ENCODE measurements at places on chromosomes 5 and 9.

DNA sequence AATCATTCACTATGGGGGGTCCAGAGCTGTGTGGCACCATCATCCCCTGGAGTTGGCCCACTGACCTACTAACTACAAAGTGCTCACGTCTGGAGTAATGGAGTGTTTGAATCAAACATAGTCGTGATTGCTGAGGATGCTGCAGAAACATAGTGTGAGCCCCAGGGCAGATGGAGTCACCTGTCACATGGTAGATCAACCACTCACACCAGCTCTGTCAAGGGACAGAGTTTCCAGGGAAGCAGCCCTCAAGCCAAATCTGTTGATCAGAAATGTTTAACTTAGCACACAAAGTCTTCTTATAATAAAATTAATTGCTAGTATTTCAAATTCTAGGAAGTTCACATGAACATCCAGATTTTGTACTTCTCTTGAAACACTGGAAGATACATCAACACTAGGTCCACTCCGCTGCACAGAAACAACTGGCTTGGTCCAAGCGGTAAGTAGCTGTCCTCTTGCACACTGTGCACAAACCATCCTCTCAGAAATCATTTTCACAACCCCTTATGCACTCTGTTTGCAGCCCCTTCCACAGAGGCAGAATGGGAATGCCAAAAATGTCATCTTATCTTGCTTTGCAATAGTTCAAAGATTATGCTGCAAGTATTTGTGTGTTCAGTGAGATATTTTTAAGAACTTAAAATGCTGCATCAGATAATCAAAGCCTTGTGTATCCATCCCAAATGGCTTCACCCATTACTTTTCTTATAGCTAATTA is 191.0 kb downstream of the EPB41L4A start:
- no peak for DNase-seq

DNA sequence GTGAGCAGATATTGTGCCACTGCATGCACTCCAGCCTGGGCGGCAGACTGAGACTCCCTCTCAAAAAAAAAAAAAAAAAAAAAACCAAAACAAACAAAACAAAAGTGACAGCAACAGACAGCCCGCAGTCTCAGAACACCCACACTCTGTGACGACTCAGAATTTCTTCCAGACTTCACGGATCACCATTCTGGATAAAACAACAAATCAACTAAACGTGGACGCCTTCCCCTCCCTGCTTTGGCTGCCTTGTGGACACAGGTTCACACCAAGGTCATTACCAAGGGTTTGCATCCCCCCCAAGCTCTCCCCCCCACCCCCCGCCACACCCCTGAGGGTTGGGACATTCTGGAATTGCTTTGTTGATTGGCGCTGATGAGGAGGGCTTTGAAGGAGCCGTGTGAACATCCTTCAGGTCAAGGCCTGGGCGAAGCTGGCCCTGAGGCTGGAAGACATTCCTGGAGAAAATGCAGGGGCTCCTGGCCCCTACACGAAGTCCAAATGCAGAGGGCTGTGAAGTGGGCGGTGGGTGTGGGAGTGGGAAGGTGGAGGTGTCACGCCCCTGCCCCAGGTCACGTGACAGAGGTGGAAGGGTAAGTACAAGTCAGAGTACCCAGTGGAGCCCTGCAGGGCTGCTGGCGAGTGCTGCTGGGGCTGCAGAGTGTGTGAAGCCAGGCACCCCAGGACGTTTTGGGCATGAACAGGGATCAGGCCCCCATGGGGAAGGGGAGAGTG is 10.1 kb downstream of the LCN10 start:
- no peak for DNase-seq

DNA sequence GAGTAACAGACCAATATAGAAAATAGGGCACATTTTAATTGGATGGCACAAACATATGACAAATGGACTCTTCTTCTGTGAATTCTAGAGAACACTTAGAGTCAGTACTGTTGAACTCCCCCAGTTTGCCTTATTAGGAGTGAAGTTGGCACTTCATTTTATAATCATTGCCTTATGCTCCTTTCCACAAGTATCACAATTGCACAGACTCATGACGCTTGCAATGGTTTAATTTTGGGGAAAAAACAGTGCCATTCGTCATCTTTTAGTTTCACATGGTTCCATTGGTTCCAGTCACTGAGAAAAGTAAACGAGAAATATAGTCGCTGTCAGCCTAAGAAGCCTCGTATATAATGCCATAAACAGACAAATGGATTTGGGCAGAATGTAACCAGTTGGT is 71.2 kb downstream of the LURAP1L start:
- no peak for DNase-seq

- peak; percentile 60 for DNase-seq
These were observed 2.3 kb downstream of the ZFAND5 start for GRCh38 chr9:72362680-72363139.

- no peak for DNase-seq
These were observed 65.6 kb downstream of the FOCAD start for GRCh38 chr9:20749496-20750198.

GRCh38 chr9:128026773-128027541 is 40.2 kb downstream of the NAIF1 start:
- peak; percentile 73 for DNase-seq

- DNase-seq = no peak
These were observed 26.1 kb downstream of the TUT7 start for GRCh38 chr9:86328156-86328555.

DNA sequence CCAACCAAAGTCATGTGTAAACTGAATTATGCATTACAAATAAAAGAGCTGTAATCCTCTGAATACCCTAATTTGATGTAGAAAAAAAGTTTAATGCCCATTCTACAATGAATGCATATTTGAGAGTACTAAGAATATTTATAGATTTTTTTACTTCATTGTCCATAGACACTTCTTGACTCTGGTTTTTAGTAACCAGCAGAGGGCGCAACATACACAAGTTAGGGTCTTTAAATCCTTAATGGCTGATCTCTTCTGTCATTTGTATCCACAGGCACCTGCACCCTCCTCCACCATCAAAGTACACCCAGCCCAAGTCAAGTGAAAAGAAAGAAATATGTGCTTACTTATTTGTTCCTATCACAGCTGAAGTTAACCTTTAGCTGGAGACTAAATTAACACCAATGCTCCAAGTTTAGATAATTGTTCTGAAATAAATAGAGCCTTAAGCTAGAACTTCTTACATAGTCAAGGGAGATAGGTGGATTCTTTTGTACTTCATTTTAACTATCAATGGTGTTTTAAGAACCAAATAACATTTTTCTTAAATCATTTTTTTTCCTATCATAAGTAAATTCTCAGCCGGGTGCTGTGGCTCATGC is 524.2 kb upstream of the DAB2 start:
- peak; percentile 81 for DNase-seq

GRCh38 chr5:1521671-1522600 is 1.8 kb downstream of the LPCAT1 start:
- DNase-seq = no peak

- no peak for DNase-seq
These were observed 21.1 kb downstream of the TBC1D2 start for GRCh38 chr9:98234245-98234825.

- no peak for DNase-seq
These were observed 268.1 kb downstream of the FSTL4 start for GRCh38 chr5:133344266-133344665.

GRCh38 chr5:124948754-124949275 is 202.4 kb upstream of the ZNF608 start:
- no peak for DNase-seq

DNA sequence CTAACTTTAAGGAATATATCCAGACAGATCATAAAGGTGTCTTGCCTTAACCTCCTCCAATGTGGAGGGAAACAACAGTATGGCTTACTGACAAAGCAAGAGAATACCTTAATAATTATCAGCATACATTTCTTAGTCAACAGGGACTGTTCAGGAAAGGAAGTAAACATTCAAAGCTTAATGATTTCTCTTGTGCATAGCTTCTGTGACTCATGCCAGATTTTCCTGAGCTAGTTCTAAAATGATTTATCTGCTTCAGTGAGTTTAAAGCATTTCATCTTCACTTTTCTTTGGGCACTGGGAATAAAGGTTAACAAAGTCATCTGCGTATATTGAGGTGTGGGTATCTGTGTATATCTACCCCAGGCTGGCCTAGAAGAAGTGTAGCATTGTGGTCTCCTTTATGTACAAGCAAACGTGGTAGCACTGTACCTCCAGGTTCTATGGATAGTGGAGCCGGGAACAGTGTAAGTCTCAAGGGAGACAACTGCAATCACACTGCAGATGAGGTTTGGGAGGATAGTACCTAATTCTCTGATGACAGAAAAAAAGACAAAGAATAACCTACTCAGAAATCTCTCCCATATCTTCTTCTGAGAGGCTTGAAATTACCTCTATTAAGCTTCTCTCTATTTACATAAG is 284.1 kb downstream of the HCN1 start:
- no peak for DNase-seq

DNA sequence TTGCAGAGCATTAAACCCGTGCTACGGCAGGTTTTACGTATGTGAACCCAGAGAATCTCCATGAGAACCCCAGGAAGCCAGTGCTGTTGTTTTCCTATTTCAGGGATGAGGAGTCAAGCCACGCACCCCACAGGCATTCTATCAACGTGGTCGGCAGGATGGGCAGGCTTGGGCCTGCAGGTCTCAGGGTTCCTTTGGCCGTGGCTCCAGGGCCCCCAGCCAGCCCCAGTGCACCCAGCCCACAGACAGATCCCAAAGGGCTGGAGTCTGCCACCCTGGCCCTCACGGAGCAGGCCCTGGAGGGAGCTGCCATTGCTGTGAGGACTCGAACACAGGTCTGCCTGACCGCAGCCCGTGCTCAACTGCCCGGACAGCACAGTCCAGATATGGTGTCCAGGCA is 77.1 kb upstream of the STXBP1 start:
- no peak for DNase-seq

DNA sequence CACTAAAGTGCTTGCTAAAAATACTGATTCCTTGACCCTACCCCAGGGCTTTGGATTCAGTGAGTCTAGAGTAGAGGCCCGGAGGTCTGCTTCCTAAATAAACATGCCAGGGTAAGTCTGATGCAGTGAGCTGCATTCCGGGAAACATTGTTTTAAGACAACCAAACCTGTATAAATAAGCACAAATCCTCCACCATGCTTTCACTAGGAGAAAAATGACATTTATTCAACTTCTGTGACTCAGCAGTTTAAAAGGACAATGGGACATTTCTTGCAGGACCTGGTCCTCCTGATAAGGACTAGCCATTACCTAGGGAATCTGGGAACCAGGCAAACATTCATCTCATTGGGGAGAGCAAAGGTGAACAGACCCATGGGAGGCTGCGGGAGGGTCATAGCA is 335.3 kb downstream of the MLLT3 start:
- DNase-seq = no peak

DNA sequence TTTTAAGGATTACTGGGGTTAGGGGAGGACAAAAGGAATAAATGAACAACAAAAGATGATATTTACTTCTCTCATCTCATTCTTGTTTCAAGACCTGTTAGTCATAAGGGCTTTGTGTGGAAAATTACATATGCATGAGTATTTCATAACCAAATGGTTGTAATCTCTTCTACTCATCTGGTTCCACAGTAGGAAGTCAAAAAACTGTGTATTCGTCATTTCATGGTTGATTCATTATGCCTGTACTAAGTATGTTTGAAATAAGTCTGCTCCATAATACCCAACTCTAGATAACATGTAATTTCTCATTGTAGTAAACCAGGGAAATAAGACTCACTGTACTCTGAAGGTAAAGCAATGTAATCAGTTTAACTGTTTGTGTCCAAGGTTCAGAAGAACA is 212.9 kb downstream of the ARRDC3 start:
- DNase-seq = no peak

DNA sequence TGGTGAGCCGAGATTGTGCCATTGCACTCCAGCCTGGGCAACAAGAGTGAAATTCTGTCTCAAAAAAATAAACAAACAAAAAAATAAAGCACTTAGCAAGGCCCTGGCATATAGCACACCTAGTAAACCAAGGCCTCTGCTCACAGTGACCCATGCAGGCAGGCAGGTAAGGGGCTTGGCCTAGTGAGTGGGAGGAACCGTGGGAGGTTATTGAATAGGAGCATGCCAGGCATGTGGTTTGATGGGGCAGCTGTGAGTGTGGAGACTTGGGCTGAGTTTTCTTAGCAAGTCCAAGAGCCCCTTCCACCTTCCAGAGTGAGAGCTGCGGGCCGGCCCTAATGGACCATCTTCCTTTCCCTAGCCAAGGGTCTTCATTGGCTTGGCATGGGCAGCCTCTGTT is 4.5 kb upstream of the NDST1 start:
- DNase-seq = no peak

DNA sequence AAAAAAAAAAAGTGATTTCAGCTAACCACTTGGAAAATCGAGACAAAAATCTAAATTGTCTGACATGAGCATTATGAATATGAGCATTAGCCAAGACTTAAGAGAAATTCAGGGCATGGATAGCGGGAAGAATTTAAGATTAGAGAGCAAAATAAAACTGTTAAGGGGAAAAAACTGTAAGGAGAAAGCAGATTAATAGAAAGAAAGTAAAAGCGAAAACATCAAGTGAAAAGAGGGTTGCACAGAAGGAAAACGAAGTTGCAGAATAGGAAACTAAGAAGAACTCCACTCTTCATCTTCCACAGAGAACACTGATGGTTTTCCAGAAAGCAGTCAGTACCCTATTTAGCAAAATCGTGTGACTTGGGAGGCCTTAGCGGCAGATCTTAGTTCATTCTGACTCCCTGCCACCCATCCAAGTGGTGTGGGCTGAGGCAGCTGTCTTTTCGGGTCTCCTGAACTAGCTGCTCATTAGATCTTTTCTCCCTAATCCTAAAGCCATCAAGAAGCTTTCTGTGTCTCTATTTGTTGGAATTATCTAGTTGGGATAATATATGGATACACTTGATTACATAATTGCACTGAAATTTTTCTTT is 3.7 kb downstream of the NIM1K start:
- no peak for DNase-seq

DNA sequence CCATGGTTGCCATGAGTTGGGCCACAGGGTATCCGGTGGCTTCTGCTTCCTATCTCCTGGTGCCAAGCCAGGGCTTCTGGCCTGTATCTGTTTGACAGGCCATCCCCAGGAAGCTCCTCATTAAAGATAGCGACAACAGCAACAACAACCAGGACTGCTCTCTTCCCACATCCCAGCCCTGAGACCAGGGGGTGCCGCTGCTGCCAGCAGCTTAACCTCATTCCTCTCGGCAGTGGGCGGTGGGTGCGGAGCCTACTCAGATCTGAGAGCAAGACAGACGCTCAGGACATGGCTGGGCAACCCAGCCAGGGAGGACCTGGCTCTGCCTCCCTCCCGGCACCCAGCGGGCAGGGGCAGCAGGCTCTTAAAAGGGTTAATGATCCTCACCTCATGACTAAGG is 98.3 kb downstream of the PSD2 start:
- DNase-seq = no peak

- DNase-seq = no peak
These were observed 193.9 kb downstream of the ICE1 start for GRCh38 chr5:5616247-5616895.

- no peak for DNase-seq
These were observed 13.5 kb downstream of the SH3TC2 start for GRCh38 chr5:149049371-149049781.

- no peak for DNase-seq
These were observed 74.0 kb upstream of the MEF2C start for GRCh38 chr5:88957013-88957412.
